KBM-7 (cell line): ENCODE measurements at places on chromosomes 1 and 21.

DNA sequence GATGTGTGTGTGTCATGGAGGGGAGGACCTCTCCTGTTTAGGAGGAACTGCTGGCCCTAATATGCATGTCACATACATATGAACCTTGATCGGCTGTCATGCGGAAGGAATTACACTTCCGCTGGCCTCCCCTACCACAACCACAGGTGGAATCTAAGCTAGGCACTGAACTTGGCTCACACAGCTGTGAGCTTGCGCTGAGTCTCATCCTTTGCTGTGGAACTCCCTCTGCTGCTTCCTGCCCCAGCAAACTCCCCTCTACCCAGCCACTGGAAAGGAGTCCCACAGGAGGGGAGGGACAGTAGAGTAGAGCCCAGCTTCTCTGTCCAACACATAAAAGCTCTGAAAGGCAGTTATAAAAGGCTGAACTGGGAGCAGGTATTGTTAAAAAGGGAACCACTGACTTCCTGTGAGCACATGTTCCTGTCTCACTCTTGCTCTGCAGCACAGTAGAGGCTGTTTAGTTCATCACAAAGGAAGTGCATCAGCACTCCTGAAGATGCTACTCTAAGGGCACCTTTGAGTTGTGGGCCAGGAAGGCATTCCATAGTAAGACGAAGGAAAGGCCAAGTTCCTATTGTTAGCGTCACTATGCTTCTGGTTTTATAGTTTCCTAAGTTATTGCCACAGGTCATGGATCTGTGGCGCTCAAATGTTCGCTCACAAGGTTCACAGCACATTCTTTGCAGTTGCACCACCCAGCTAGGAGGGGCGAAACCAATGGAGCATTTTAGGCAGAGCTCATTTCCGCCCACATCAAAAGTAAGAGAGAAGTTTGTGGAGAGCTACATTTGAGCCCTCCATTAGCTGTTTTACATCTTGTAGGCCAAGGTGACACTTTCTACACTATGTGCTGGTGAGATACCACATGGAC lies 17.7 kb upstream of the PTPRC start:
- DNase-seq = peak; percentile 96

DNA sequence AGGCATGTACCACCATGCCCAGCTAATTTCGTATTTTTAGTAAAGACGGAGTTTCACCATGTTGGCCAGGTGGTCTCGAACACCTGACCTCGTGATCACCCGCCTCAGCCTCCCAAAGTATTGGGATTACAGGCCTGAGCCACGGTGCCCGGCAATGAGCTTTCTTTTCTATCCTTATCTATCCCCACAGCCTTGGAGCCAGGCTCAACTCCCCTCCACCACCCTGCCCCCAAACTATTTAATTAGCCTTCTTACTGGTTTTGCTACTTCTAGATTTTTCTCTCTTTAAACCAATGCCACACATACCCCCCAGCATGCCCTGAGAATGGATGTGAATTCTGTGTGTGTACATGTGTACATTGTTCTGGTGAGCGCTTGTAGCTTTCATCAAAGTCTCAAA lies 5.7 kb upstream of the VANGL2 start:
- DNase-seq = no peak

DNA sequence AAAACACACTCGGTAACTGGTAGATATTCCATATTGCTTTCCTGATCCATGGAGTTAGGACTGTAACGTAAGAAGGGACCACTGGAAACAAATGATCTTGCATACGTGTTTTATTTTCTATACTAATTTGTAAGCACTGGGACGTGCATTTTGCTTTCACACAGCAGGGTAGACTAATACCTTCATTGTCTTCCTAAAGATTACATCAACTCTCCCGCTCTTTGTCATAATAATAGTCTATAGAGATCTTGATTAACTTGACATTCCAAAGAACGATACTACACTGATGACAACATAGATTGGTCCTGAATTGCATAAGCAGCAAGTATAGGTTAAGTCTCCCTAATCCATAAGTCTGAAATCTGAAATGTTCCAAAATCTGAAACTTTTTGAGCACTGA lies 166.5 kb downstream of the FAF1 start:
- no peak for DNase-seq

- DNase-seq = no peak
Measured at GRCh38 chr1:179003512-179004066, 22.1 kb upstream of the FAM20B start.

DNA sequence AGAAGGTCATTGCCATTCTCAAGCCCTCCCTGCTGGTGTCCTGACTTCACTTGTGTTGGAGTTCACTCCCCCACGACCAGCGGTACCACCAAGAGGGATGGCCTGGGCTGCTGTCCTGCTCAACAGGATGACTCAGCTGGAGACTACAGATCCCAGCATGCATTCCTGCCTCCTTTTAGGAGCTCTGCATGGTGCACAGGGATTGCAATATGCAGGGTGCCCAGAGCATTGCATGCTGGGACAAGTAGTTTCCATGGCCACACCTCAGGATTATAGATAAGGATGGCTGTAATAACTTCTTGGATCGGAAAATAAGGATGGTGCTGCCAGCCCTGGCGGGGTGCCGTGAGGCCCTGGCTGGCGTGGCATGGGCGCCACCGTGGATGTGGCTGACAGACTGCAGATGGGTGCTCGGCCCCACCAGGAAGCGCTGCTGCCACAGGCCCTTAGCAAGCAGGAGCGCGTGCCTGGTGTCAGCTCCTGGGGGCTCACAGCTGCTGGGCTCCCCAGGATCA lies 150.0 kb downstream of the CASZ1 start:
- DNase-seq = peak; percentile 45

DNA sequence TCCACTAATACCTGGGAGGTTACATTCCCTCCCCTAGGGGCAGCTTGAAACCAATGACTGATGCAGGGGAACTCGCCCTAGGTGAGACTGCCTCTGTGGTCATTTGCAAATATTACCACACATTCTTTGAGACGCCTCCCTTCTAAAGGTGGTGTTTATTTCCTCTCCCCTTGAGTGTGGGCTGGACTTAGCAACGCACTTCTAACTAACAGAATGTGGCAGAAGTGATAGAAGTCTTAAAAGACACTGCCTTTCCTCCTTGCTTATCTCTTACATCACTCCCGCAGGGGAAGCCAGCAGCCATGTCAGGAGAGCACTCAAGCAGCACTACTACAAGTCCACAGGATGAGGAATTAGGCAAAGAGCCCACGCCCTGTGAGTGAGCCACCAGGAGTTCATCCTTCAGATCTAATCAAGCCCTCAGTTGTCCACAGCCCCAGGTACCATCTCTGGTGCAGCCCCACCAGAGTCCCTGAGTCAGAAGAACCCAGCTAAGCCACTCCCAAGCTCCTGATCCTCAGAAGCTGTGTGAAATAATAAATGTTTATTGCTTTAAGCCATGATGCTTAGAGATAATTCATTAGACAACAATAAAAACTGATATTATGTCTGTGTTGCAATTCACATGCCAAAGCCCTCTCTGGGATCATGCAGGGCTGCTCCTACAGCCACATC lies 14.8 kb upstream of the MATN1 start:
- DNase-seq = no peak

DNA sequence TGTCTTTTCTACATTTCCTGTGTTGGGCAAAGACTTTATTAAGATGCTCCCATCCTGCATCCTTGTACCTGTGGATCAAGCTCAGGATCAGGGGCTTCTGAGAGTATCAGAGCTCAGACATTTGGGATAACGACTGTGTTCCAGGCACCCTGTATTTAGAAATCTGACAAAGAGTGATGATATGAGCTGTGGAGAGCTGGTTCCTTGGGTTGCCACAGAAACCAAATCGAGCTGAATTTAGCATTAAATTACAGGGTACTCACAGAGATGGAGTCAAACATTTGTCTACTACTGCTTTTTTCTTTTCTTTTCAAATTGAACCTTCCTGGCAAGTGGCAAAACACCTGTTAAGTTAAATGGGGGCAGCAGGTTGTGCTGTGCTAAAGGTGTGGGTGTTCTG lies 110.6 kb downstream of the XCL2 start:
- no peak for DNase-seq

- DNase-seq = no peak
Measured at GRCh38 chr1:20982316-20982715, 194.4 kb downstream of the EIF4G3 start.

GRCh38 chr1:241396747-241397681 lies 40.0 kb upstream of the RGS7 start:
- no peak for DNase-seq

DNA sequence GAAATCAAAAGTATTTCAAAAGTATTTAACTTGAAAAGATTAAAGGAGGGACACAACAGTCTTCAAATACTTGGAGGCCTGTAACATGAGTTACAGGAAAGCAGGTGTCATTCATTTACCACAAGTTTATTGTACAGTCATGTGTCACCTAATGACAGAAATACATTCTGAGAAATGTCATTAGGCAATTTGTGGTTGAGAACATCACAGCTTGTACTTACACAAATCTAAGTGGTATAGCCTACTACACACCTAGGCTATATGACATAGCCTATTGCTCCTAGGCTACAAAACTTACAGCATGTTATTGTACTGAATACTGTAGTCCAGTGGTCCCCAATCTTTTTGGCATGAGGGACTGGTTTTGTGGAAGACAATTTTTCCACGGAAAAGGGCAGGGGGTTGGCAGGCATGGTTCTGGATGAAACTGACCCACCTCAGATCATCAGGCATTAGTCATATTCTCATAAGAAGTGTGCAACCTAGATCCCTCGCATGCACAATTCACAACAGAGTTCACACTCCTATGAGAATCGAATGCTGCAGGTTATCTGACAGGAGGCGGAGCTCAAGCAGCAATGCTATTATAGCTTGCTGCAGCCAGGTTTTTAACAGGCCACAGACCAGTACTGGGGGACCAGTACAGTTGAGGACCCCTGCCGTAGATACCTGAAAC lies 25.0 kb upstream of the PHTF1 start:
- DNase-seq = no peak

DNA sequence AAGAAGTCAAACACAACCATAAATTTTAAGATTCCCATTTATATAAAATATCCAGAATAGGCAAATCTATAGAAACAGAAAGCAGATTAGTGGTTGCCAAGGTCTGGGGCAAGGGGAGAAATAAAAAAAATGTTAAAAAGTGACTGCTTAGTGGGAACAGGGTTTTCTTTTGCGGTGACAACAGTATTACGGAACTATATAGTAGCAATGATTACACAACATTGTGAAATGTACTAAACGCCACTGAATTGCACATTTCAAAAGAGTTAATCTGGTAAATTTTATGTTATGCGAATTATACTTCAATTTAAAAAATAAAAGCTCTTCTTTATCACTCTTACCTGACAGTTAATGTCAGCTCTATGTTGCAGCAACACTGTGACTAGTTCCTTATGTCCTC lies 105.2 kb downstream of the ACBD6 start:
- no peak for DNase-seq

DNA sequence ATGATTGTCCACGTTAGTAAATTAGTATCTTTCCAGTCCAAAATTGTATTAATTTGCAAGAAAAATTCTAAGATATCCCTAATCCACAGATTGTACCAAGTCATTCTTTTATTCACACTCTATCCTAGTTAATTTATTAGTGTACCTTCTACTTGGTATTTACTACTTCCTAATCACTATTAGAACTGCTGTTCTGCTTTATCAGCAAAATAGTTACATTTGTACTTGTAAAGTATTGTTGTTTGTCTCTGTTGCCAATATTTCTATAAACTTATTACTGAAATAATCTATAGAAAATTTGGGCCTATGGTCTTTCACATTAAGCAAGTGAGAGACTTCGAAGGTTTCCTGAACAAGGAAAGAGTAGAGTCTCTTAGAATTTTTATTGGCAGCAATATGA lies 5.6 kb upstream of the CRP start:
- DNase-seq = no peak

DNA sequence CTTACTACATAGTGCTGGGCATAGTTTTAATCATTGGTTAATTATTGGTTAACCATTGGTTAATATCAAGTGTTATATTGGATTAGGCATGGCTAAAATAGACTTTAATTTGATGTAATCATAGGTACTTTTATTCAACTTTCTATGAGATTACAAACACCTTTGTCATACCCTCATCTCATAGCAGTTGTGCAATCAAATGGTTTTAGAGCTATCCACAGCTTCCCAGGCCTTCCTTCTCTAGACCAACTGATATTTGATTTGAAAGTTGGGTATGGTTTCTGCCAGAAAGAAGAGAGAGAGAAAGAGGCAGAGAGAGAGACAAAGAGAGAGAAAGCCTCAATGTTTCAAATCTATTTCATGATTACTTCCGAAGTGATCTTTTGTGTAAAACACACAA lies 9.6 kb upstream of the RGS1 start:
- no peak for DNase-seq

GRCh38 chr1:10685808-10686403 lies 110.5 kb downstream of the CASZ1 start:
- DNase-seq = no peak

DNA sequence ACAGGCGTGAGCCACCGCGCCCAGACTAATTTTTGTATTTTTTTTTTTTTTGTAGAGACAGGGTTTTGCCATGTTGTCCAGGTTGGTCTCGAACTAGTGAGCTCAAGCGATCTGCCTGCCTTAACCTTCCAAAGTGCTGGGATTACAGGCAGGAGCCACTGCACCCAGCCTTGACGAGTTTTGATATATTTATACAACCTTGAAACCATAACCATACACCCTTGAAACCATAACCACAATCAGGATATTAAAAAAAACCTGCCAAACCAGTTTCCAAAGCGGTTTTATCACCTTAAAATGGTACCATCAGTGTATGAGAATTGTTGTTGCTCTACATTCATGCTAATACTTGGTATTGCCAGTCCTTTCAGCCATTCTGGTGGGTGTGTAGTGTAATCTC lies 3.7 kb upstream of the PHACTR4 start:
- no peak for DNase-seq

DNA sequence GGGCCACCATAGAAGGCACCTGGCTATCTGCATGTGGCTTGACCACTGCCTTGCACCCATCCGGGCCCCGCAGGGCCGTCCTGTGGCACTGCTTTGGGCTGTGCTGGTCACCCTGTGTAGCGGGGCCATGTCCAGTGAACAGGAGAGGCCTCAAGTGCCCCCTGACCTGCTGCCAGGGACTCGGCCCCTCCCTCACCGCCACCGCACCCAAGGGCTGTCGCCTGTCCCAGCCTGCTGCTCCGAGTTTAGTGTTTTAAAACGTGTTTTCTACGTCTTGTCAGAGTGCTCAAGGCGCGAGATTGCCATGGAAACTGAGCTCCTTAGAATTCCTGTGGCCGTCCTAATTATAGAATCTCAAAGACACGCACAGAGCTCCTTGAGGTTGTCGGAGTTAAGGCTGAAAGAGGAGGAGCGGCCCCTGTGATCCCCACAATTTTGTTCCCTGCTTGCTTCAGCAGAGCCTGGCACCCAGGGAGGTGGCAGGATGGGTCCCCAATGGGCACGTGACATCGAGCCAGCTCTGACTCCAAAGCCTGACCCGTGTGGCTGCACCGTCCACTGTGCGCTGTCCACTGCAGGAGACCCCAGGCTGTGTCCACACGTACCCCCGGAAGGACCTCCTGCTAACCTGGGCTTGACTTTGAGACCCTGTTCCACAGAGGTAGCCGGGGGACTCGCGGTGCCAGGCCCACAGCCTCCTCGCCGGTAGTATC lies 66.2 kb downstream of the FAAP20 start:
- no peak for DNase-seq

DNA sequence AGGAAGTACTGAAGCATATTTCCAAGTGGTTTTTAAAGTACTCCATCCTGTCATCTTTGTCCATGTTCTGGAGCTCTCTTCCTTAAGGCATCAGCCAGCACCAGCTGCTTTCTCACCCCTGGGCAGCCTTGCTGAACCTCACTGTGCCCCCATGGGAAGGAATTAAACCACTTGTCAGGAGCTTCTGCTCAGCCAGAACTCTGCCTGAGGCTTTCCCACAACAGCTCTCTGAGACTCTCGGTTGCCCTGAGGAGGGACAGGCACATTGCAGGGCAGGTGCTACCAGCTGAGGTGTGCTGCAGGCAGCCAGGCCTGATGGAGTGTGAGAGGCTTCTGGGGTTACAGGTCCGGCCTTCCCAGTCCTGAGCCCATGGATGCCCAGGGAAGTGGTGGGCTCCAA lies 30.9 kb downstream of the FAM163A start:
- DNase-seq = no peak
